ENCODE measurements at places on chromosomes 16 and 17. TPM values are rescaled to one million over a fixed set of nuclear protein-coding genes. Genes with fewer than 3 reads are reported as not detected.

DNA sequence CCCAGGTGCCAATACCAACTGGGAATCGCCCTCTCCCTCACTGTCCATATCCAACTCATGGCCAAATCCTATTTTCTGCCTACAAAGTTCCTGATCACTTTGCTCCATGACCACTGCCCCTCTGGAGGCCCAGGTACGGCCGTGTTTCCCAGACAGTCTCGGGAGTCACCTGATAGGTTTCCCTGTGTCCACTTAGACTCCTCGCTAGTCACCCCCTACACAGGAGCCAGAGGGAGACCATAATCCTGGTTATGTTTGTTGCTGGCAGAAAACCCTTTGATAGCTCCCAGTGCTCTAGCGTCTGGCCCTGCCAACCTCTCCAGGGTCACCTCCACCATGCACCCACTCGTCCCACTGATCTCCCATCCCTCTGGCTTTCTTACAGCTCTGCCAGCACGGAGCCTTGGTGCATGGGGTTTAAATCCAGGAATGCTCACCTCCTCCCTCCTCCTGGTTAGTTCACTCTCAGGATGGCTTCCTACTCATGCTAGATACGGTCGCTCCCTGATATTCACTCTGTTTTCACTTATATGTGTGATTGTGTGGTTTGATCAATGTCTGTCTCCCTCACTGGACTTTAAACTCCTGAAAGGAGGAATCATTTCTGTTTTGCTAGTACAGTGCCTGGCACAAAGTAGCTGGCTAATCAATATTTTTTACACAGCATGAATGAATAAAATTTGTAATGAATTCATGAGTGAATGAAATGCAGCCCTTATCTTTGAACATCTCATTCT, 7.5 kb upstream of the CALB2 start:
- no peaks in the 10 kb centered on the region for H3K27me3 ChIP-seq
- no peaks in the 10 kb centered on the region for H3K4me1 ChIP-seq
- H3K27ac ChIP-seq: no peak overlapping the region
- DNase-seq: no peak
- H3K4me3 ChIP-seq: no peak overlapping the region

GRCh38 chr16:84874553-84874952, 54.8 kb downstream of the CRISPLD2 start:
- DNase-seq: no peak

DNA sequence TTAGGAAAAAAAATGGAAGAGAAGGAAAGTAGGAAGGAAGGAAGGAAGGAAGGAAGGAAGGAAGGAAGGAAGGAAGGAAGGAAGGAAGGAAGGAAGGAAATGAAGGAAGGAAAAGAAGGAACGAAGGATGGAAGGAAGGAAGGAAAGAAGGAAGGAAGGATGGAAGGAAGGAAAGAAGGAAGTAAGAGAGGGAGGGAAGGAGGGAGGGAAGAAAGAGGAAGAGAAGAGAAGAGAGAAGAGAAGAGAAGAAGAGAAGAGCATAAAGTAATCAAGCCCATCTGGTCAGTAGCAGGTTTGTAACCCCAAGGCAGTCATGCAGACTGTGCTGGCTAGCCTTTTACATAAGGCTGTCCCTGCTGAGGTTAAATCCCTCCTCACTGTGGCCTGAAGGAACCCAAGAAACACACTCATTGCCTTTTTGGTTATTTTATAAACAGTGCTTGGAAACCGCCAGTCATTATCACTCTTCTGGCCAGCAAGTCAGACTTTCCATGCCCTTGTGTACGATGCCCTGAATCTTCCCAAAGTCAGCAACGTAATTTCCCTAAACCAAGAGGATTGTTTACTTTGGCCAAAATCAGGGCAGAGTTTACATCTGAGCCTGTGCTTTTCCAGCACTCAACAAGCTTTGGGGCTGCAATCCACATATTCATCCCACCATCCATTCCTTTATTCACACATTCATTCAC, 409.6 kb upstream of the MAF start:
- DNase-seq: no peak
- H3K27me3 ChIP-seq: no peaks in the 10 kb centered on the region
- H3K36me3 ChIP-seq: no peaks in the 10 kb centered on the region
- H3K27ac ChIP-seq: no peak overlapping the region

- H3K4me3 ChIP-seq: peak within 1 kb of the TSS; percentile 67
- no peaks in the 10 kb centered on the region for H3K27me3 ChIP-seq
- peaks cover 17% of the 10 kb centered on the region for H3K36me3 ChIP-seq
- DNase-seq: peak; percentile 93
- H3K4me1 ChIP-seq: peaks cover 57% of the 10 kb centered on the region
These were observed at the start of gene SENP3 for GRCh38 chr17:7561589-7562207. TSS of gene SENP3 (plus strand) at chr17:7561919. CDS start at chr17:7563077, 1,158 bp downstream.

DNA sequence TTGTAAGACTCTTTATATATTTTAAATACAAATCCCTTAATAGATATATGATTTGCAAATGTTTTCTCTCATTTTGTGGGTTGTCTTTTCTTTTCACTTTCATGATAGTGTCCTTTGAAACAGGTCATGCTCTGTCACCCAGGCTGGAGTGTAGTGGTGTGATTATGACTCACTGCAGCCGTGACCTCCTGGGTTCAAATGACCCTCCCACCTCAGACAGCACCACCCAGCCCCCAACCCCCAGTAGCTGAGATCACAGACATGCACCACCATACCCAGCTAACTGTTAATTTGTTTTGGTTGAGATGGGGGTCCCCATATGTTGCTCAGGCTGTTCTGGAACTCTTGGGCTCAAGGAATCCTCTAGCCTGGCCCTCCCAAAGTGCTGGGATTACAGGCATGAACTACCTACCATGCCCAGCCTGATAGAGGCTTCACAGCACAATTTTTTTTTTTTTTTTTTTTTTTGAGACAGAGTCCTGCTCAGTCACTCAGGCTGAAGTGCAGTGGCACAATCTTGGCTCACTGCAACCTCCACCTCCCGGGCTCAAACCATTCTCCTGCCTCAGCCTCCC, 18.5 kb upstream of the TMIGD1 start:
- no peaks in the 10 kb centered on the region for H3K4me1 ChIP-seq
- DNase-seq: peak; percentile 41
- H3K27me3 ChIP-seq: no peaks in the 10 kb centered on the region
- H3K36me3 ChIP-seq: no peaks in the 10 kb centered on the region
- no peak overlapping the region for H3K4me3 ChIP-seq

DNA sequence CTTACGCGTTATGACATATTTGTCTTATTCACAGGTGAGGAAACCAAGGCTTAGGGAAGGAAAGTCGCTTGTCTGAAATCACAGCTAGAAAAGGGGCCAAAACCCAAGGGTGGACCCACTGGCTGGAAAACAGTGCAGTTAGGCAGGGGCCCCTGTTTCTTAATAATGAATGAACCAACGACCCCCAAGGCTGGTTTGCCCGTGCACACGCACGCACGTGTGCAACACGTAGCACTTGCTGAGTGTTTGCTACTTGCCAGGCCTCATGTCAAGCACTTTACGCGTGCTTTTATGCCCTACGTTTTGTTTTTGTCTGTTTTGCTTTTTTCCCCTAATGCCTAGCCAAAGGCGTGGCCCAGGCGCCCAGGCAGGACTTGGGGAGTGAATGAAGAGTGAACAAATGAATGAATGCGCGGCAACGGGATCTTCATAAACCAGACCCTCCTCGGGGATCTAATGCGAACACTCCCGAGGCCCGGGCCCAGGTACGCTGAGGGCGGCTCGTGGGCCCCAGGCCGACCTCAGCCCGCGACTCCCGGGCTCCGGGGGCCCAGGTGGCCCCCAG, 571 bp upstream of the USP10 start:
- no peak for DNase-seq
- H3K27ac ChIP-seq: no peak overlapping the region
- no peaks in the 10 kb centered on the region for H3K36me3 ChIP-seq
- peaks cover 23% of the 10 kb centered on the region for H3K4me1 ChIP-seq
- peak overlapping the region; percentile 99 for H3K4me3 ChIP-seq
- H3K27me3 ChIP-seq: no peaks in the 10 kb centered on the region

DNA sequence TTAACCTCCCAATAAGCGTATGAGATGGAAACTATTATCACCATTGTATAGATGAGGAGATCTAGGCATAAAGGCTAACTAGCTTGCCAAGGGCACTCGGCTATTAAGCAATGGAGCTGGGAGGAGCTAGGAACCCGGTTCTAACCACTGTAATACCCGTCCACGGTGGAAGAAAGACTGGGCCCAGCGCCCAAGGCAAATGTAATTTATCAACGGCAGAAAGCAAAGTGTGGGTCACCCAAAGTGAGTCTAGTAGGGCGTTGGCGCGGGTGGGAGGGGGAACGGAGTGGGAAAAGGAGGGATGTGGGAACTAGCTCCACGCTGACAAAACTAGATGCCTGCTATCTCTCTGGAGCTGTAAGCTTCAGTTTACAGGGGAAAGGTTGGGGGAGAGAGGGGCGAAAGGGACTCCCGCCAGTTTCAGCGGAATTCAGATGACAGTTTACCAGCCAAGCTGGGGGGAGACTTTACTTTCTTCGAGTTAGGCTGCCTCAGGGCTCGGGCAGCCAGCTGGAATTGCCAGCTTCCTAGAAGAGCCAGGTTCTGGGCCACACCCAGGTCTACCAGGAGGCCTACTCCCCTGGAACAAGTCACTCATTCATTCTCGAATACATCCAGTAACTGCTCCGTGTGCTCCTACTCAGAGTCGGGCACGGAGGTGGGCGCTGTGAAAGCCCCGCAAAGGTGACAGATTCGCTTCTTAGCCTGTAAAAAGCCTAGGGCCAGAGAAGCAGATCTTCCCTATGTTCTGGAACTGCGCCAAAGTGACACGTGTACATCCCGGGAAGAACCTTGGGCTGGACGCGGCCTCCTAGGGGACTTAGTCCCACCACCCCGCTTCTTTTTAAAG, 837 bp downstream of the LRRC59 start:
- peak overlapping the region; percentile 99 for H3K4me3 ChIP-seq
- no peak for DNase-seq
- peak overlapping the region; percentile 89 for H3K27ac ChIP-seq
- H3K36me3 ChIP-seq: peaks cover 36% of the 10 kb centered on the region
- no peaks in the 10 kb centered on the region for H3K27me3 ChIP-seq

DNA sequence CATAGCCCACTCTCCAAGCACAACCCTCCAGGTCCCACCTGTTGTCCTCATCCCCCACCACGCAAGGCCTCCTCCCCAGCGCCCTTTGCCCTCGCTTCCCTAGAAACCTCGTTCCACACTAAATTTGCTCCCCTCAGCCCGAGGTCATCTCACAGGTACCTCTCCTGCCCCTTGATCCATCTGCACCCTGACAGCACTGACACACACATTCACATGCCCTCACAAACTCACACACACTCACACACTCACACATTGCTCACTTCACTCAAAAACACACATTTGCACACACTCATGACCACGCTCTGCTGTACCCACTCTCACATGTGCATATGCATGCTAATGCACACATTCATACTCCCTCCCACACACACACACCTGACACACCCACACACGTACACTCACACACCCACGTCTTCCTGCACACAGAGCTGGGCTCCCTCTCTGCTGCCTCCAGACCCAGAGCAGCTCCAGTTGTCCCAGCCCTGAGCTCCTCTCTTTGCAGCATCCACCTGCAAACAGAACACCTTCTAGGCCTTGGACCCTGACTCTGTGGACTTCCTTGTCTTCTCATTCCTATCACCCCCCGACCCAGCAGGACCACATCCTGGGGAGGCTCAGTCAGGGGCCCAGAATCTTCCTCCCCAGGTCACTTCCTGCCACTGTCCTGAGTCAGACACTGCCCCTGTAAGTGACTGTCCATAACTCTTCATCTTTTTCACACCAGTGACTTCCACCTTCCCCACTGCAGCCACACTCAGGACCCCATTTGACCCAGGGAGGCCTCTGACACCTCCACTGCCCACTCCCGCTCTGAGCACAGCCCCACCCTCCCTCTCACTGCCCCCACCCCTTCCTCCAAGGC, 4.9 kb downstream of the ASGR2 start:
- DNase-seq: no peak
- no peak overlapping the region for H3K4me3 ChIP-seq
- H3K4me1 ChIP-seq: no peaks in the 10 kb centered on the region

GRCh38 chr17:34624767-34625383, 45.5 kb downstream of the TMEM132E start:
- H3K27me3 ChIP-seq: peaks cover 13% of the 10 kb centered on the region
- peaks cover 7% of the 10 kb centered on the region for H3K4me1 ChIP-seq
- no peak for DNase-seq
- no peak overlapping the region for H3K4me3 ChIP-seq
- H3K27ac ChIP-seq: no peak overlapping the region

GRCh38 chr16:3065742-3066439, 451 bp downstream of the IL32 start:
- peaks cover 38% of the 10 kb centered on the region for H3K4me1 ChIP-seq
- H3K36me3 ChIP-seq: peaks cover 12% of the 10 kb centered on the region
- DNase-seq: no peak
- H3K4me3 ChIP-seq: peak overlapping the region; percentile 56
- no peaks in the 10 kb centered on the region for H3K27me3 ChIP-seq
- peak overlapping the region; percentile 86 for H3K27ac ChIP-seq

- H3K27me3 ChIP-seq: no peaks in the 10 kb centered on the region
- DNase-seq: no peak
- peak overlapping the region; percentile 60 for H3K4me3 ChIP-seq
- peak overlapping the region; percentile 97 for H3K27ac ChIP-seq
These were observed 2.1 kb downstream of the FOXF1 start for GRCh38 chr16:86512301-86512859.

DNA sequence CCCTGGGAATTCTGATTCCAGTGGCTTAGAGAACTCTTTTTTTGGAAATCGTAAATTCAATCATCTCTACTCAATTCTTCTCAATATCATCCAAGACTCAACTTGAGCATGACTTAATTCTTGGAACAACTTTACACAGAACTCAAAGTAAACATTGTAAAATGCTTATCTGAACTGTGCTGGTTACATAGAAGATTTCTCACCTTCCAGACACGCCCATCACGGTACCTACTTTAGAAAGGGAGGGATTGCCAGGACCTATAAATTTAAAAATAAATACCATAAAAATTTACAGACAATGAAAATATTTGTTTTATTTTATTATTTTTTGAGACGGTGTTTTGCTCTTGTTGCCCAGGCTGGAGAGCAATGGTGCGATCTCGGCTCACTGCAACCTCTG, 26.5 kb downstream of the MAP1LC3B start:
- DNase-seq: no peak
- no peak overlapping the region for H3K4me3 ChIP-seq
- H3K27ac ChIP-seq: no peak overlapping the region
- H3K27me3 ChIP-seq: no peaks in the 10 kb centered on the region

DNA sequence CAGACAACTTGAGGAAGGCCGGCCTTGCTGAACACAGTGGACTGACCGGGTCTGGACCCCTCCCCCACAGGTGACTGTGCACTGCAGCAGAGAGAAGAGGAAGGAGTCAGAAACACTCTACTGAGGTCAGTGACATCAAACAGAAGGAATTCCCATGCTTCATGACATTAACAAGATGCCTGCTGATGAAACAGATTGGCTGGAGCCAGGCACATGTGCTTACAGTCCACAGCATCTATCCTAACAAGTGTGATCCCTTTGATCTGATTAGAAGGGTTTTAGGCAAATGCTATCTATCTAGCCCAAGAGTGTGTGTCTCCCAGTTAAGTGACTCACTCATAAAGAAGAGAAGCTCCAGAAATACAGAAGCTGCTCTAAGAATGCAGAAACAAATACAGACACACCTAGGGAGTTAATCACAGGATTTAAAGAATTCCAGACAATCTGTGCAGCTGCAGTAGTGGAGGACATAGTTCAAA, 90.2 kb downstream of the SYCE1L start:
- no peak overlapping the region for H3K27ac ChIP-seq
- DNase-seq: no peak
- H3K36me3 ChIP-seq: no peaks in the 10 kb centered on the region
- no peak overlapping the region for H3K4me3 ChIP-seq
- no peaks in the 10 kb centered on the region for H3K27me3 ChIP-seq

Gene SP6
- 1.9 TPM for total RNA-seq

Gene DRC3
- total RNA-seq: 12.3 TPM

Gene SPSB3
- total RNA-seq: 67.3 TPM

Gene MT1M
- total RNA-seq: 42.6 TPM

All from upper lobe of left lung (tissue), 6 donors.